ENCODE measurements at places on chromosomes 11 and 22.

DNA sequence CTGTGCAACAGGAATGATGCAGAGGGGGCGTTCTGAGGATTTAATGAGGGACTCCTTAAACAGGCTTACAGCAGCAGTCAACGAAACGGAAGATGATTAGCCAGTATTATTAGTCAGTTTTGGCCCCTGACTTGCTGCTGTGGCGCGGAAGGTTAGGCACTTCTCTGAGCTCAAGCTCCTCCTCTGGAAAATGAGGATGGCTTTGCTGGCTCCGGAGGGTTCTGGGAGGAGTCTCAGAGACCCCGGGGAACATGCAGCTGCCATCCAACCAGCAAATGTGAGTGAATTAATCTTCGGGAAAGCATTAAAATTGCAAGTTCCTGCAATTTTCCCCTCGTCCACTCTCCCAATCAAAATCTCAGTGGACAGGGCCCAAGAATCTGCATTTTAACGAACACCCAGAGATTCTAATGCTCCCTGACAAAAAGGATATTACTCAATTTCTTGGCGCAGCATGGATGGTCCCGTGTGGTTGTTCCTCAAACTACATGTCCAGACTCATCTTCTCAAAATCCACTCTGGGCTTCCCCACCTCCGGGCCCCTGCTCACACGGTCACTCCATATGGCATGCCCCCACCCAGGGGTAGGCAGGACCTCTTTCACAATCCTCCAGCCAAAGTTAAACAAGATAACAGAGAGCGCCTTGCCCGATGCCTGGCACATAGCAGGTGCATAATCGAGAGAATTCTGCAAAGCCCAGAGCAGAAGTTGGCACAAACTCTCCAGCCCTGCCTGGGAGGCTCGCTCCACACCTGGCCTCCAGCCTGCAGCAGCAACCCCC is 6.4 kb downstream of the ELFN2 start:
- peaks cover 28% of the 10 kb centered on the region for H3K4me1 ChIP-seq
- no peak for DNase-seq

DNA sequence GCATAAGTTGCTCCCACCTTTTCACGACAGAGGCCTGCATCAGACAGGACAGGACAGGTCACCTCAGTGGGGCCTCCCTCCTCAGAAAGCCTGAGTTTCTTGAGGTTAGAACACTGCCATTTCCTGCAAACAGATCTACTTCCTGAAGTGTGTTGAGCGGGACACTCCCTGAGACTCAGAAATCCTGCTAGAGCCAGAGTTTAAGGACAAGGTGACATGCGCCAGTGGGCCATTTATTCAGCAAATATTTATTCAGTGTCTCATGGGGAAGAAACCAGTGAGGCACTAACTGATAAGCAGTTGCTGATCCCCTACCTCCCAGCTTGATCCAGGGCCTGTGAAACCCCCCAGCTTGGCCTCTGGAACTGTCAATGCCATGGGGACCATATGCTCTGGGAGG is 454.6 kb downstream of the SOX6 start:
- no peak overlapping the region for H3K27ac ChIP-seq
- no peaks in the 10 kb centered on the region for H3K27me3 ChIP-seq
- H3K4me3 ChIP-seq = no peak overlapping the region
- H3K36me3 ChIP-seq = no peaks in the 10 kb centered on the region
- H3K4me1 ChIP-seq = no peaks in the 10 kb centered on the region

DNA sequence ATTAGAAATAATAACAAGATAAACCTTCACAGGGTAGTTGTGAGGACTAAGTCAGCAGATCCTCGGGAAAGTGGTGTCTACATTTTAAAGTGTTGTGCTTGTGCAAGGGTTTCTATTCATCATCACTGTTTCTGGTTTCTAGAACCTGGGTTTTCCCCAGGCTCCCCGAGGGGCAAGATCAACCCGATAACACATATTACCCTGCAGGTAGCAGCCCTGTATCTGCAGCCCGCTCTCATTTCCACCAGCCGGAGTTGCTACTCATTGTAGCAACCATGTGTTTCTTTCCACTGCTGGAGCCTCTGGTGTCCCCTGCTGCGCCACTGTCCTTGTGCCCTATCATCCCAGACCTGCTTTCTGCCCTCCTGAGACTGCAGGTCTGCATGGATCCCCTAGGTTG is 67.0 kb downstream of the MIAT start:
- no peak overlapping the region for H3K27ac ChIP-seq
- H3K4me3 ChIP-seq = no peak overlapping the region
- no peaks in the 10 kb centered on the region for H3K27me3 ChIP-seq
- H3K4me1 ChIP-seq = peaks cover 3% of the 10 kb centered on the region
- H3K36me3 ChIP-seq = peaks cover 77% of the 10 kb centered on the region

DNA sequence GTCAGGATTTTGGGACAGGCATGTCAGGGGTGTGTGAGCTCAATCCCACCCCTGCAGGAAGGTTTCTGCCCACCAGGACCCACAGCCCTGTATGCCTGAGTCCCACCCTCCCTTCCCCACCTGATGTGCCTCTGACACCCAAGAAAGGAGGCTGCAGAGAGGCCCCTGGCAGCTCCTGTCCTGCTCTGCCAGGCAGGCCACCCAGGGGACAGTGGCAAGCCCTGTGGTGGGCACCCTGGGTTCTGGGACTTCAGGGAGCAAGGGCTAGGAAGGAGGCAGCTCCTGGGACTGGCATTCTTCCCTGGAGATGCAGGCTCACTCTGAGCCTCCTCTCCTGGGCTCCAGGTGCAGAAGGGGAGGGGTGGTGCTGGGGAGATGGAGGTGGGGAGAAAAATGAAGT is 234.5 kb upstream of the B3GAT1 start:
- H3K27me3 ChIP-seq = peaks cover 2% of the 10 kb centered on the region
- no peak overlapping the region for H3K27ac ChIP-seq
- H3K4me1 ChIP-seq = no peaks in the 10 kb centered on the region
- no peak overlapping the region for H3K4me3 ChIP-seq
- no peak for DNase-seq

DNA sequence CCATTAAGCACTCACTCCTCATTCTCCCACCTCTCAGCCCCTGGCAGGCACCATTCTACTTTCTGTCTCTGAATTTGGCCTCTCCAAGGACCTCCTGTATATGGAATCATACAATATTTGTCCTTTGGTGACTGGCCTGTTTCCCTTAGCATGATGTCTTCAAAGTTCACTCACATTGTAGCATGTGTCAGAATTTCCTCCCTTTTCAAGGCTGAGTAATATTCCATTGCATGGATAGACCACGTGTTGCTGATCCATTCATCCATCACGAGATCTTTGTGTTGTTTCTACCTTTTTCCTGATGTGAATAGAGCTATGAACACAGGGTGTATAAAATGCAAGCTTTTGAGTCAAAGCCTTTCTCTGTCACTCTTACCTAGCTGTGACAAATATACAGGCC is 11.6 kb downstream of the FADS2 start:
- DNase-seq = no peak
- peaks cover 12% of the 10 kb centered on the region for H3K4me1 ChIP-seq
- H3K36me3 ChIP-seq = peaks cover 1% of the 10 kb centered on the region
- no peak overlapping the region for H3K27ac ChIP-seq
- no peaks in the 10 kb centered on the region for H3K27me3 ChIP-seq

DNA sequence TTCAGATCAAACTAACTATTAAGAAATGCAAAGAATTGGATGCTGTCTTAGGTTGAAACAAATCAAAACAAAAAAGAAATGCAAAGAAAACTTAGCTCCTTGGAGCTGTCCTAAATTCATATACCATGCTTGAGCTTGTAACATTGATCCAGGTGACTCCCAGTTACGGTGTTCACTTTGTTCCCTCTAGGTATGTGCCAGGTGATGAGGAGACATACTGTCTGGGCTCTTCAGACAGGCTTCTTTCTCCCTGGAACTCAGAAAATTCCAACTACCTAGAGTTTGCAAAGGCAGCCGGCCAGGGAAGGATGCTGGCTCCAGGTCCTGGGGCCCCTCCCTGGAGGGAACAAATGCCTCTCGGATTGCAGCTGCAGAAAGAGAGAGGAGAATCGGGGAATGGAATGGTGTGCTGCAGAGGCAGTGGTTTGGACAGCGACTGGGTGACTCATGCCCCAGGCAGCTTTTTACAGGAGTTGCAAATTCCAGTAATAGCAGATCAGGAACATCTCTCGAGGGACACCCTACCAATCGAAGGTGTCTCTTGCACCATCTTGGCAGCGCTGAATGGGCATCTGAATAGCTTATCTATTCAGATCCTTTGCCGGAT is 12.3 kb upstream of the ASPHD2 start:
- DNase-seq = no peak
- H3K36me3 ChIP-seq = no peaks in the 10 kb centered on the region
- peaks cover 26% of the 10 kb centered on the region for H3K27me3 ChIP-seq
- H3K27ac ChIP-seq = no peak overlapping the region
- H3K4me3 ChIP-seq = no peak overlapping the region

DNA sequence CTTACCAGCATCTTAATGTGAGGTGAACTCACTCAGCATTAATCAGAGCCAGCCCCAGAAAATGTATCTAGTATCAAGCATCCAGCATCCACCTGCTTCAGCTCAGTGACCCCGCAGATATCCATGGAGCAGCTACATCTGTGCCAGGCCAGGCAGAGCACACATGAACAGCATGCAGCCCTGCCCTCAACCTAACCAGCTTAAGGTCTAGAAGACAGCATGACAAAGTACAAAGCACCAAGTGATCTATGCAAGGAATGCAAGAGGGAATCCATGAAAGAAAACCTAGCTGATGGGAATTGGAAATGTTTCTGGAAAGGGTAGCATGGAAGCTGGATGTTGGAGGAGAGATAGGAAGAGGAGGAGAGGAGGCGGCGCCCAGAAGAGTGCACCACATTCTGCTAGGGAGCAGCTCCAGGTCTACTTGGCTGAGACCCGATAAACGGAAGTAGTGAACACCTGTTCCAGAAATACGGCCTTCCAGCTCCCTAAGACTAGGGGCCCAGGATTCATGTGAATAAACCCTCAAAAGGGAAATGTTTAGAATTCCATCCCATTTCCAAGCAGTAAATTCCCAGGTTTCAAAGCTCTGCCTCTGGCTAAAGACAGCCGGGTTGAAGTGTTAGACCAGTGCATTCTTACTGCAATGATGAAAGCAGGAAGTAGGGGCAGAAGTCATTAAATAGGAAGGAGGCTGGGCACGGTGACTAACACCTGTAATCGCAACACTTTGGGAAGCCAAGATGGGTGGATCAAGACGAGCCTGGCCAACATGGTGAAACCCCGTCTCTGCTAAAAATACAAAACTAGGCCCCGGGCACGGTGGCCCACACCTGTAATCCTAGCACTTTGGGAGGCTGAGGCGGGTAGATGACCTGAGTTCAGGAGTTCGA is 23.5 kb upstream of the L3MBTL2 start:
- H3K4me3 ChIP-seq = no peak overlapping the region
- H3K36me3 ChIP-seq = peaks cover 36% of the 10 kb centered on the region
- H3K4me1 ChIP-seq = peaks cover 20% of the 10 kb centered on the region
- H3K27me3 ChIP-seq = no peaks in the 10 kb centered on the region

DNA sequence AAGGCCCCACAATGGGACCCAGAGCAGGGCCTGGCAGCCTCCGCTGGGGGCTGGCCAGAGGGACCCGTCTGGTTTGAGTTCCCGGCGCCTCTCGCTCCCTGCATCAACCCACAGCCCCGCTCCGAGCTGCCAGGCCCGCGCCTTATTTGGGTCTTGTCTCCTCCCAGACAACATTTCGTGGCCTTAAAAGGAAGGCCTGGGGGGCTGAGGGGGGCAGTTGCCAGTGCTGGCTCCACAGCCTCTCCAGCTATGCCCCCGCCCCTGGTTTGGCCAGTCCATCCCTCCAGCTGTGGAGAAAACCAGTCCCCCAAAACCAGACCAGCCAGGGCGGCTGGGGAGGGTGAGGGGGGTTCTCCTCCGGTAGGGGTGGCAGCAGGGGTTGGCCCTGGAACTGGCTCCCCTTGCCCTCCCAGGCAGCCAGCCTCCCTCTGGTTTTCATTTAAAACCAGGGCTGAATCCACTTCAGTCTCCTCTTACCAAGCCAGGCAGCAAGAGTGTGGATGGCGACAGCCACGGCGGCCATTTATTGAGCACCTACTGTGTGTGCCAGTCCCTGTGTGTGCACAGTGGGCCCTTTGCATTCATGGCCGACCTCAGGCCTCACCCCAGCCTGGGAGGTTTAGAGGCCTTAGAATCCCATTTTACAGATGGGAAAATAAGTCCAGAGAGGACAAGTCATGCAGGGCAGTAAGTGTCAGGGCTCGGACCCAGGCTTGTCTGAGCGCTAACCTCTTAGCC is 18.6 kb downstream of the EMID1 start:
- no peak overlapping the region for H3K4me3 ChIP-seq
- peaks cover 25% of the 10 kb centered on the region for H3K27me3 ChIP-seq
- no peak for DNase-seq

- no peak overlapping the region for H3K4me3 ChIP-seq
- H3K27ac ChIP-seq = no peak overlapping the region
- DNase-seq = no peak
Measured at GRCh38 chr11:115275045-115275444, 229.2 kb downstream of the CADM1 start.

GRCh38 chr11:11028017-11028692 is 170.3 kb upstream of the ZBED5 start:
- H3K27ac ChIP-seq = no peak overlapping the region
- no peaks in the 10 kb centered on the region for H3K4me1 ChIP-seq
- no peak overlapping the region for H3K4me3 ChIP-seq
- H3K27me3 ChIP-seq = peaks cover 7% of the 10 kb centered on the region

- H3K36me3 ChIP-seq = no peaks in the 10 kb centered on the region
- no peaks in the 10 kb centered on the region for H3K4me1 ChIP-seq
- no peak overlapping the region for H3K27ac ChIP-seq
- H3K27me3 ChIP-seq = no peaks in the 10 kb centered on the region
- H3K4me3 ChIP-seq = no peak overlapping the region
Measured at GRCh38 chr11:12456651-12457579, 79.5 kb downstream of the PARVA start.

- no peaks in the 10 kb centered on the region for H3K4me1 ChIP-seq
- no peak for DNase-seq
- no peaks in the 10 kb centered on the region for H3K27me3 ChIP-seq
- H3K4me3 ChIP-seq = no peak overlapping the region
- no peak overlapping the region for H3K27ac ChIP-seq
- H3K36me3 ChIP-seq = peaks cover 45% of the 10 kb centered on the region
Measured at GRCh38 chr22:25347752-25348102, 128.3 kb downstream of the CRYBB2 start.

DNA sequence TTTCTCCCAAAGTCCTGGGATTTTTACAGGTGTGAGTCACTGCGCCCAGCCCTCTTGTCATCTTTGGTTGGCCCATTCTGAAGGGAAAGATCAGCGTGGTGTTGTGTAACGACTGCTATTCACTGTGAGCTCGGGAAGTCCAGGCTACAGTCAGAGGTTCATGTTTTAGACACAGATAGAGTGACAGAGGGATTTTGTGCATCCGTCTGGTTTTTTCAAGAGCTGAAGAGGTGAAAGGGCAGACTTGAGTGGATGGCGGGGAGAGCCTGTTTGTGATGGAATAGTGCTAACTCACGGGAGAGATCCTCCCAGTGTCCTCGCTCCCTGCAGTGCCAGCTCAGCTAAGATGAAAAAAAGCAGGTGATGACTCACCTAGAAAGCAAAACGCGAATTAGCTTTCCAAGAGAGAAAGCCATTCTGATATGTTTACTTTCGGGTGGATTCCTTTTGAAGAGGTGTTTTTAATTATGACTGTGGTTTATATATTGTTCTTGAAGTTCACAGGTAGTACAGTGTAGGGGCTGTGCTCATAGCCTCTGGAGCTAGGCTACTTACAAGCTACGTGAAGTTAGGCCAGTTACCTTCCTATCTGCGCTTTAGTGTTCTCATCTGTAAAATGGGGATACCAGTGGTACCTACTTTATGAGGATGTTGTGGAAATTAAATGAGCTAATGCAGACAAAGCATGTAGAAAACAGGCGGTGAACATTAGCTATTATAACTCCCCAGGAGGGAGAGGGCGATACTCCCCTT is 67.2 kb downstream of the C11orf91 start:
- H3K27me3 ChIP-seq = peaks cover 13% of the 10 kb centered on the region
- no peak overlapping the region for H3K4me3 ChIP-seq
- no peak for DNase-seq
- no peaks in the 10 kb centered on the region for H3K4me1 ChIP-seq
- H3K27ac ChIP-seq = no peak overlapping the region
